ENCODE measurements at places on chromosomes 11 and 22.

DNA sequence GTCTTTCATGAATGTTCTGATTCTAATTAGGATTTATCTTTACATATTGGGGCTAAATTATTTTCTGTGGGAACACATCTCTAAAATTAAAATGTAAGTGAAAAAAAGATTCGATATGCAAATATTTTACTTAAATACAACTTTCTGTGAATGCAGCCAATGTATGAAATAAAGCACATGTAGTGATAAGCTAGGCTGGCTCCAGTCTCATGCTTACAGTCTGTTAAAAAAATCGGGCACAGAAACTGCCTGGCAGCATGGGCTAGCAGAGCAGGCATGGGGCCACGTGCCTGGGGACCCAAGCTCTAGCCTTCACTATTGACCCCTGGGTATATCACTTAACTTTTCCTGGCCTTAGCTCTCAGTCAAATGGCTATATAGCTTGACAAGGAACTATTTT lies 46.5 kb downstream of the NELL1 start:
- DNase-seq, result no peak

- DNase-seq, result no peak
Observed at GRCh38 chr11:63520606-63521170, 14.8 kb downstream of the LGALS12 start.

- no peak for DNase-seq
Observed at GRCh38 chr22:32627091-32627490, 152.5 kb downstream of the FBXO7 start.

- no peak for DNase-seq
Observed at GRCh38 chr11:57541169-57541568, 3.8 kb downstream of the SMTNL1 start.

DNA sequence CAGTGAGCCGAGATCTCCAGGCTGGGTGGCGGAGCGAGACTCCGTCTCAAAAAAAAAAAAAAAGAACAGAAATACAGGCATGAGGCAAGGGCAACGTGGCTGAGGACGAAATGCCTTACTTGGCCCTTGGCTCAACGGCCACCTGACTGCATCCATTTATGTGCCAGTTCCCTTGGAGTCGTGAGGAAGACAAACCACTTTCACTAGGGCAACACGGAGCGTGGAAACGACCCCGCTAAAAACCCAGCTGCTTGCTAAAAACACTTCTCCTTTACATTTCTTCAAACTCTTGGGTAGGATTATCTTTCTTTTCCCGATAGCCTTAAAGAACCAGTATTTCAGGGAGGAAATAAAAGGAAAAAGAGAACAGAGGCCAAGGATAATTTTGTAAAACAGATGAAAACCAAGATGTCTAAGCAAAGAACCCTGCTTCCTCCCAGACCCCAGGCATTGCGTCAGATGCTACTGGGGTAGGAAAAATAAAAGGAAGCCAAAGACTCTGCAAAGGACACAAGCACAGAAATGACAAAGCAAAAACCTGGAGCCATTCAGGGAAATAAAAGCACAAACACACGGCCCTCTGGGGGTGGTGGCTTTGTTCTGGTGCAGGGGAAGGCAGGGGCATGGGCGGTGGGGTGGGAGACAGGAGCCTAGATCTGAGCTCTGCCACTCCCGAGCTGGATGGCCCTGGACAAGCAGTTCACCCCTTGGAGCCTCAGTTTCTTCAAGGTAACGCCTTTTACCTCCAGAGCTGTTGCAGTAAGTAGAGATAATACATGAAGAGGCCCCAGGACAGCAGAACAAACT lies 37.0 kb downstream of the PC start:
- no peak for DNase-seq

DNA sequence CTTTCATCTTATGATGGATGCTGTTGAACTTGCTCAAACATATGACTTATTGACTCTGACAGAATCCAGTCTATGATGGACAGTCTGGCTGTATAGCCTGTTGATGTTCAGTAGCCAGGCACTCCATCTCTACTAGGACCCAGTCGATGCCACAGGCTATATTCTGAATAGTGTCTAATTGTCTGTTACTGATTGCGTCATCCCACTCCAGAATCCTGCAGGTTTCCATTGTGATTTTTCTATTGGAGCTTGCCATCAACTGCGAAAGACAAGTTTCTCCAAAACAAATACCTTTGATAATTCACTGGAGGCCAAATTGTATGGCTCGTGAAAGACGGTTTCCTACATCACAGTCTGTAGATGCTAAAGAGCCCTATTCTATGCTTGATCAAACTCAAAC lies 481.7 kb upstream of the CHORDC1 start:
- no peak for DNase-seq

- no peak for DNase-seq
Observed at GRCh38 chr22:26431261-26431995, 2.4 kb downstream of the ASPHD2 start.

GRCh38 chr11:17473071-17473744 lies 3.4 kb downstream of the ABCC8 start:
- DNase-seq, result no peak

DNA sequence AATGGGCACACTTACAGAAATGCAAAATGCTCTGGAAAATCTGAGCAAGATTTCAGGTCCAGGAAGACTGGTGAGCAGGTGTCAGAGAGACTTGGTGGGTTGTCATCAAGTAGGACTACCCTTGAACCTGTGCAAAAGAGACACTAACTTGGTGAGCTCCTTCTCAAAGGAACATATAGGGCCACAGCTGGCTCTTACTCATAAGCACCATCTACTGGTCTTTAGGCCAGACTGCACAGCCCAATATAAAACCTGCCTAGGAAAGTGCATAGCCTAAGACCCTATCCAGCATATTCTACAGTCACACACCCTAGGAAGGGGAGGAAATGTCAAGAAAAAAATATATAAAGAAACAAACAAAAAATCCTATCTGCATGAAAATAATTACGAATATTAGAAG lies 18.2 kb upstream of the OR10W1 start:
- DNase-seq, result no peak

- no peak for DNase-seq
Observed at GRCh38 chr11:6708876-6709275, 25.7 kb upstream of the MRPL17 start.

- no peak for DNase-seq
Observed at GRCh38 chr11:64752175-64752970, 7.4 kb downstream of the PYGM start.

- DNase-seq, result no peak
Observed at GRCh38 chr11:134244593-134244992, 8.6 kb downstream of the THYN1 start.

DNA sequence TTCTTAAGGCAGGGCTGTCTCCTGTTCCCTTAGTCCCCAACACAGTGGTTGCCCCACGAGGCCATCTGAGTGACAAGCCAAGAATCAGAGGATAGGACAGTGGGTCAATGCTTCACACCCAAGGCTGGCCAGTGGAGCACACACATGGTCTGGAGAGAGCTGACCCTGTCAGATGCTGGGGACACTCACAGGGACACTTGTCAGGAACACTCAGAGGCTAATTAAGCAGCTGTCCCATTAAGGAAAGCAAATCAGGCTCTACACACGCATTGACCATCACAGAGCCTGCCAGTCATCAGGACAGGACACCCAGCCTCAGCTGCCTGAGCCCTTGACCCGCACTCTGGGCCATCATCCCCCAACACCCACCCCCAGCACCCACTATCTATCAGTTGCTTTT lies 18.2 kb downstream of the GDPD5 start:
- no peak for DNase-seq

DNA sequence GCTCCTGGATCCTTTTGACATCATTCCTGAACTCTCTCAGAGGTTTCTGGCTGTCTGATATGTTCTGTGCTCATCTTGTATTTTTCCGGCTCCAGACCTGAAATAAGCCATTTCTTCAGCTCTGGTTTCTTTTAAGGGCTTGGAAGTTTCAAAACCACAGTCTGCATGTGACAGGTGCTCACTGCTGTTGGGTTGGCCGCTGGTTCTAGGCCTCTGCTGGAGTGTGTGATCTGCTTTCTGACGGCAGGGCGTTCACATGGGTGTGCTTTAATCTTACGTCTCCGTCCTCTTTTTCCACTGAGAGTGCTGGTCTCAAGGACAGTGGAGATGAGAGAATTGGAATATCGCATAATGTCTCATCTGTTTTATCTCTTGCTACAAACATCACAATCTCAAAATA lies 10.3 kb downstream of the ZBED4 start:
- DNase-seq, result no peak

- no peak for DNase-seq
Observed at GRCh38 chr11:92302770-92303169, 78.2 kb downstream of the FAT3 start.

GRCh38 chr22:19755722-19756287 lies 4.8 kb upstream of the TBX1 start:
- no peak for DNase-seq

DNA sequence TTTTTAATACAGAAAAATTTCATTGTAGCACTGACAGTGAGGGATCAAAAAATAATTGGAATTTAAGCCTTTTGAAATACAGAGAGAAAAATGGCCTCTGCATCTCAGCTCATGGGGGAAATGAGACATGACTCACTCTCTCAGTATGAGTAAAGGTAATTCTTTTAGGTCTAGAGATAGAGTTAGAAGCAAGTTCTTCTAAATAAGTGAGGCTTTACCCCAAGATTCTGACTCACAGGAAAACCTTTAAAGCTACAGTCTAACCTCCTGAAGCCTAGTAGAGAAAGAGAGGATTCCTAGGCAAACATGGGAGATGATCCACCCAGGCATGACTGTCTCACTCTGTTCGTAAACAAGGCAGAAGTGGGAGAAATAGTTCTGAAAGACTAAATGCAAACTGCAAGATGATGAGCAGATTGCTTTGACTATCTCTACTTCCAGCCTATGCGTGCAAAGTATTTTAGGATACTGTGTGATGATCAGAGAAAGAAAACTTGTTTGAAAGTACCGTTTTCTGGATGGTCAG lies 1003.3 kb upstream of the CCDC90B start:
- DNase-seq, result no peak

DNA sequence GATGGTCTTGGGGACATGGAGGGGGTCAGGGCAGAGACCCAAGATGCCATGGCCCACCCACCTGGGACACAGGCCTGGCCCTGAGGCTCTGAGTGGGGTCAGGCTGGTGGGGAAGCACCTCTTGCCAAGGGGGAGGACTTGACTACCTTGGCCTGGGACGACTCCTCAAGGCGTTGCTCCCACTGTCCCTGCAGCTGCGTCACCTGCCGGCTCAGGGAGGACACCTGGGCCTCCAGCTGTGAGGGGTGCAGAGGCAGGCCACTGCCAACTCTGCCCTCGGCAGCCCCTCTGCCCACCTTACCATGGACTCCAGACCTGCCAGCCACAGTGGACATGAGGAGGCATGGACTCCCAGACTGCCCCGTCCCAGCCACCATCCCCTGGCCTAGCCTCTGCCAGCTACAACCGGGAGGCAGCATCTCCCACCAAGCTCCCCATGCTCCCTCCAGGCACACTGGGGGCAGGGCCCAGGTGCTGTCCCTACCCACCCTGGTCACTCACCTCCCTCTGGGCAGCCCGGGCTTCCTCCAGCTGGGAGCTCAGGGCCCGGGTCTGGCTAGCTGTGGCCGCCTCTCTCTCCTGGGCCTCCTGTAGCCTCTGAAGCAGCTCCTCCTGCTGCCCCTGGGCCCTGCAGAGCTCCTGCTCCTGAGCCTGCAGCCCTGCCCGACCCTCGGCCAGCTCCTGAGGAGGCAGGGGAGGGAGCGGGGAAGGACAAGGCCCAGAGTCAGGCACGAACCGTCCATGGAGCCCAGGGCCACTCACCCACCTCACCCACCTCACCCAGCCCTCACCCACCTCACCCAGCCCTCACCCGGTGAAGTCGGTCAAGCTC lies 8.6 kb downstream of the CDC42BPG start:
- no peak for DNase-seq

GRCh38 chr22:26756675-26757293 lies 99.4 kb downstream of the MIAT start:
- DNase-seq, result peak; percentile 53

GRCh38 chr11:120260616-120261015 lies 20.7 kb downstream of the POU2F3 start:
- no peak for DNase-seq

DNA sequence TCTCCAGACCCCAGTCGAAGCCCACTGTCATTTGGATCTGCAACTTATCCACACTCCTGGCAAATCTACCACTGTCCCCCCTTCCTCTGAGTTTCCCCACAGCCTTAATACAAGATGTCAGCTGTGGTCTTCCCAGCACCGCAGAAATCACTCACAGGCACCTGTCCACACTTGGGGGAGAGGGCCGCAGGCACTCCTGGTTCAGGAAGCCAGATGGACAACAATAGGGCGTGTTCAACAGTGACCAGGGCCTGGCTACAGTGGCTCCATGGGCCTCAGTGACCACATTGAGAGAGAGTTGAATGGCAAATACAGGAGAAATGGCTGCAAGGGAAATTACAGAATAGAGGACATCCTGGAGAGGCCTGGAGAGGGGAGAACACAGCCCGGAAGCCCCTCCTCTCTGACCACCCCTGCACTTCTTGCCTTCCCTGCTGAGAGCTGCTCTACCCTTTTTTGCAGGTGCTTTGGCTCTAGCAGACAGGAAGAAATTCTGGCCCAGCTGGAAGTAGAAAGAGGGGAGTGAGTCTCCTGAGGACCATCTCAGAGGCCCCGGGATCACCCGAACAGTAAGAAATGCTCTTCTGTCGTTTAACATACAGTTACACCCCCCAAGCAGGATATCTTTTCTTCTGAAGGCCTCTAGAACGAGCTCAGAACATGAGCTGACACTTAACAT lies 164.6 kb downstream of the FEZ1 start:
- no peak for DNase-seq

GRCh38 chr22:39170825-39171622 lies 18.5 kb upstream of the CBX7 start:
- peak; percentile 87 for DNase-seq

- no peak for DNase-seq
Observed at GRCh38 chr11:68314203-68315170, 2.1 kb downstream of the LRP5 start.

GRCh38 chr11:110113505-110113904 lies 20.3 kb downstream of the ZC3H12C start:
- no peak for DNase-seq

DNA sequence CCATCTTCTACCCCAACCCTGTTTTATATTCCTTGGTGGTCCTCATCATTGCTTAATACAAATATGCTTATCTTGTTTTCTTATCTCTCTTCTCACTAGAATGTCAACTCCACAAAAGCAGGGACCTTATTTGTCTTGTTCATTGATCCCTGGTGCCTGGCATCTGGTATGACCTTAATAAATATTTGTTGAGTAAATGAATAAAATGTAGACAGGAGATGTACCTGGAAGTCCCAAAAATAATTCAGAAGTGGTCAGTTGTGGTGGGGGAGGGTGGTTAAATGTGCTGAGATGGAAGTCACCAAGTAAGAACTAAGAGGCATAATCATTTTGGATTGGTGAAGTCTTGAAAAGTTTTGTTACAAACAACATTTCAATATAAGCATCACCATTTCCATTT lies 214.8 kb upstream of the MPPED2 start:
- DNase-seq, result no peak

- no peak for DNase-seq
Observed at GRCh38 chr11:62004473-62004872, 37.0 kb upstream of the FTH1 start.

GRCh38 chr11:46611526-46612304 lies 5.3 kb downstream of the HARBI1 start:
- DNase-seq, result no peak

- no peak for DNase-seq
Observed at GRCh38 chr11:23398052-23398451, 537.8 kb upstream of the CCDC179 start.
